ENCODE measurements at places on chromosomes 1 and 21.

DNA sequence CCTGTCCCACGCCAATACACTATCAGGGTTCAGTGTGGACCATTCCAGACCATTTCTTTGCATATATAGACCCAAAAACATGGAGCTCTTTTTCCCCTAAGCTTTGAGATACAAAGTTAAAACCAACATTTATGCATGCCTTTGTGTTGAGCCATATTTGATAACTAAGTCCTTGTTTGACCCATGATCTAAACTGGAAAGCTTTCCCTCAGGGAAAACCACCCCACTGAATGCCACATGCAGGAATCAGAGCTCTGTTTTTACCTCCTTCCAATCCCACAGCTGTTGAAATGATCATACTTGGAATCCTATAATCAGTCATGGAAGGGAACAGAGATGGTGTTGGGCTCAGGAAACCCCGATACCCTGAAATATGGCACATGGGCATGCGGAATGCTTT is 14.8 kb upstream of the SLC45A1 start:
- no peak for DNase-seq

GRCh38 chr1:223845037-223845809 is 524 bp downstream of the TP53BP2 start:
- peak; percentile 80 for DNase-seq

DNA sequence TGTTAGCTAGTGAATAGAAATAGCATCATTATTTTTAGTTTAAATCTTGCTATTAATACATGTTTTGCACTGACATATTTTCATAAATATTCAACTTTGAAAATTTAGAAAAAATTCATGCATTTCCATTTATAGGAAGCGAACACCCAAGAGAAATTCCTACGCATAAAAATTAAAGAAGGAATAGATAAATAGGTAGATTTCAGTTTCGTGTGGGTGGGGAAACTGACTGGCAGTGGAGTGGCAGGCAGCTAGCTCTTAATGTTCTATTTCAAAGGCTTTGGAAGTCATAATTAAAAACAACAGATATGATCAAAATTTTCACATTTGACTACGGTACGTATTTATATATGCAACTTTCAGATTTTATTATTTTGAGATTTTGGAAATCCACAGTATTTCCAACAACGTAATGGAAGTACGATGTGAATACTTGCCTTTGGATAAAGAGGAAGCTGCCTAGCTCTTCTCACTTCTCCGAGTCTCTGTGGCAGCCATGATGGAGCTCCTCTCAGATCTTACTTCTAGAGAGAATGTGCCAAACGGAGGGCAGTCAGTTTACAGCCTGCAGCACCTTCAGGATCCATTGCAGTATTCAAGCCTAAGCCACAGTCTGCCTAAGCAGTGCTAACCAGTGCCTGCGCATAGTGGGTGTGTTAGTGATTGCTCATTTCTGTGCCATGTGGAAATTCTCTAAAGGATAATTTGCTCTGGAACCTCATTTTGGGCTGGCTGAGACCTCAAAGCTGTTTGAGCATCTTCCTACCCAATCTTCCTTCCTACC is 62.9 kb upstream of the RGS4 start:
- DNase-seq = no peak

DNA sequence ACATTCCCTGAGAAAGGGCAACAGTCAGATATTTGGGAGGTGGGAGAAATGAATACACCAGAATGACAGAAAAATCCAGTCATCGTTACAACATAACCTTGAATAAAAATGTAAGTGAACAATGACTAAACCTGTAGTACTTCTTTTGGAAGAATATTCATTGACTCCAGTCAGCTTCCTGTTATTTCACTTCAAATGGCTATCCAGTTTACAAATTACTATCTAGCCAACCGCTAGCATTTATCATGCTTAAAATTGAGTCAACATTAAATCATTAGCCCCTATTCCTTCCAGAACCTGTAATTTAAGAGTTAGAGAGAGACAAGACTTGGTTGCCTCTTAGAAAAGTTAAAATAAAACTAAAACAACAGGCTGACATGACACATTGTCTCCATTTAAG is 33.6 kb downstream of the WLS start:
- no peak for DNase-seq

- no peak for DNase-seq
Observed at GRCh38 chr1:115288591-115289198, 49.4 kb downstream of the NGF start.

DNA sequence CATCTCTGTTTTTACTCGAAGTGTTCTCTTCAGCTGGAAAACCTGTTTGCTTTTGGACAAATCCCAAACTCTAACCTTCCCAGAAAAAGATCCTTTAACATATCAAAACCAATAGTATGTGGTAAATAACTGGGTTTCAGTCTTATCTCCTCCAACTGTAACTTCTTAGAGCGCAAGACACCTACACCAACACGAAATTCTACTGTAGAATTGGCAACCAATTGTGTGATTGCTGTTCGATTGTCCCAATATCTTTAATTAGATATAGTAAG is 5.8 kb upstream of the MPZL1 start:
- DNase-seq = no peak

GRCh38 chr1:16618719-16619118 is 5.4 kb upstream of the NBPF1 start:
- DNase-seq = peak; percentile 61
